ENCODE measurements at places on chromosomes 6 and 20.

GRCh38 chr20:14751191-14751590 lies 413.8 kb upstream of the FLRT3 start:
- H3K27me3 ChIP-seq = no peaks in the 10 kb centered on the region
- H3K27ac ChIP-seq = no peak overlapping the region
- no peaks in the 10 kb centered on the region for H3K4me1 ChIP-seq
- no peak for DNase-seq
- no peak overlapping the region for H3K4me3 ChIP-seq

- H3K4me1 ChIP-seq = no peaks in the 10 kb centered on the region
- no peaks in the 10 kb centered on the region for H3K36me3 ChIP-seq
- no peak overlapping the region for H3K27ac ChIP-seq
- DNase-seq = no peak
- H3K4me3 ChIP-seq = no peak overlapping the region
- H3K27me3 ChIP-seq = no peaks in the 10 kb centered on the region
Observed at GRCh38 chr6:8655670-8656454, 220.5 kb upstream of the SLC35B3 start.

DNA sequence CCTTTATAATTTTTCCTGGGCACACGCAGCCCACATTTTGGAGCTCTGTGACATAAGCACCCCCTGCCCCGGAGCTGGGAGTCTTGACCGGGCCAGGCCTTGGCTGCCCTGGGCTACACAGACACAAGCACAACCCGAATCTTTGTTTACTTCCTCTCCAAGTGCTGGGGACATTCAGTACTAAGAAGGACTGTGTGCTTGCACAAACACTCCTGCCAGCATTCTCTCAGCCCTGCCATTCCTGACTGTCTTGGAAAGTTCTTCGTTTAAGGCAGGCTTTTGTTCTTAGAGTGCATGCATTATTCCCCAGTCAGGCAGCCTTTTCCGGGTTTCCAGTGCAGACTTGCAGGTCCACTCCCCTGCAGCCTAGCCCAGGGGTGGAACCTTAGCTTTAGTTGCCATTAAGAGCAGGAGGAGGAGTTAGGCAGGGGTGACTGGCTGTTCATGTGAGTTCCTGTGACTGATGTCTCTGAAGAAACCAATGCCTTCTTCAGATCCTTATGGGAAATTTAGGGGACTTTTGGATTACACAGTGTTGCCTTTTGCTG lies 28.6 kb downstream of the FOXO3 start:
- peaks cover 34% of the 10 kb centered on the region for H3K4me1 ChIP-seq
- peak overlapping the region; percentile 18 for H3K4me3 ChIP-seq
- no peaks in the 10 kb centered on the region for H3K36me3 ChIP-seq
- H3K27ac ChIP-seq = peak overlapping the region; percentile 83
- peak; percentile 86 for DNase-seq

- H3K27me3 ChIP-seq = no peaks in the 10 kb centered on the region
- H3K27ac ChIP-seq = no peak overlapping the region
- no peaks in the 10 kb centered on the region for H3K4me1 ChIP-seq
- no peak overlapping the region for H3K4me3 ChIP-seq
- H3K36me3 ChIP-seq = no peaks in the 10 kb centered on the region
Observed at GRCh38 chr6:101689695-101690094, 296.2 kb downstream of the GRIK2 start.

- no peaks in the 10 kb centered on the region for H3K27me3 ChIP-seq
- H3K36me3 ChIP-seq = no peaks in the 10 kb centered on the region
- DNase-seq = no peak
- no peak overlapping the region for H3K4me3 ChIP-seq
Observed at GRCh38 chr6:72500669-72501068, 121.2 kb upstream of the KCNQ5 start.

- peaks cover 28% of the 10 kb centered on the region for H3K4me1 ChIP-seq
- peak within 1 kb of the TSS; percentile 24 for H3K27ac ChIP-seq
- no peaks in the 10 kb centered on the region for H3K27me3 ChIP-seq
Observed at GRCh38 chr6:43075670-43076463, at the start of gene PTK7. TSS of gene PTK7 (plus strand) at chr6:43076314. CDS start at chr6:43076489, 175 bp downstream.

DNA sequence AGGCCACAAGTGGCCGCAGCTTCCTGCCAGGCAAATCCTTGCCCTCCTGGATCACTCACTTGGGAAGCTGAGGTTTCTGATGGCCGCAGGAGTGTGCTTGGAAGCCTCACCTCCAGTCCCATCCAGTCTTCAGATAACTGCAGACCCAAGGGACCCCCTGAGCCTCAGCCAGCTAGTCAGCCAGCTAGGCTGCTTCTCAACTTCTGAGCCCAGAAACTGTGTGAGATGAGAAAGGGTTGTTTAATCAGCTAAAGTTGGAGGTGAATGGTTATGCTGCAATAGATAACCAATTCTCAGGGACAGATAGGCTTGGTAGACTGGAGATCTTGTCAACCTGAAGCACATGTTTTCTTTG lies 96.9 kb downstream of the THBS2 start:
- no peaks in the 10 kb centered on the region for H3K4me1 ChIP-seq
- H3K27ac ChIP-seq = no peak overlapping the region
- H3K4me3 ChIP-seq = no peak overlapping the region
- DNase-seq = no peak

- peak within 1 kb of the TSS; percentile 97 for H3K27ac ChIP-seq
- H3K4me3 ChIP-seq = peak within 1 kb of the TSS; percentile 74
- peak; percentile 93 for DNase-seq
- peaks cover 19% of the 10 kb centered on the region for H3K4me1 ChIP-seq
Observed at GRCh38 chr20:63520504-63520933, at the start of gene PPDPF. TSS of gene PPDPF (plus strand) at chr20:63520765. CDS start at chr20:63521309, 544 bp downstream.

DNA sequence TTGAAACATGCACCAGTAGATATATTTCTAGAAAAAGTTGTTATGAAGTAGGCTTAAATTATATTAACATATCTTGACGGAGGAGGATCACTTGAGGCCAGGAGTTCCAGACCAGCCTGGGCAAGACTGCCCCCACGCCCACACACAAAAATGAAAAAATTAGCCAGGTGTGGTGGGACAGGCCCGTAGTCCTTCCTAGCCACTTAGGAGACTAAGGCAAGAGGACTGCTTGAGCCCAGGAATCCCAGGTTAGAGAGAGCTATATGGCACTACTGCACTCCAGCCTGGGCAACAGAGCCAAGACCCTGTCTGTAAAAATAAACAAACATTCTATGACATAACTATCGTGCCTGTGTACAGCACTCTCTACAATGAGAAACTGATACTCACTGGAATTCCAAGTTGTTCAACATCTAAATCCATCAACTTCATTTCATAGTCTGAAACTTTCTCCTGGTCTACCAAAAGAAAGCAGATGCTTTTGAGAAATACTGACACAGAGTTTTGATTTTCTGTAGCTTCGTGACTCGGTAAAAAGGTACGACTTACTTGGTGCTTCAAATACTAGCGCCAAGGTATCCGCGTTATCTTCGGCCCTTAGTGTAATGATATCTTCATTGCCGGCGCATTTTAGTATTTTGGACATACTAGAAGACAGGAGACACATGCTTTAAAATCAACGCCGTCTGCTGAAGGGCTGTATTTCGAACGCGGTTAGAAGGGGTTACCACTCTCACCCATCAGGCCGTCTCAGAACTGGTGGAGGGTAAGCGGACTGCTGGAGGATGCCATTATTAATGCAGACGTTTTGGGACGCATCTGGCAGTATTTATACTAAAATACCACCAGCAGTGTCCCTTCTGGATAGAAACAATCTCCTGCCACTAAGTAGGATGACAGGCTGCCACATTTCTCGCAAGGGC lies 1.3 kb downstream of the PCNA start:
- peak; percentile 11 for DNase-seq
- peaks cover 27% of the 10 kb centered on the region for H3K36me3 ChIP-seq
- H3K4me1 ChIP-seq = peaks cover 20% of the 10 kb centered on the region
- peak overlapping the region; percentile 42 for H3K27ac ChIP-seq

DNA sequence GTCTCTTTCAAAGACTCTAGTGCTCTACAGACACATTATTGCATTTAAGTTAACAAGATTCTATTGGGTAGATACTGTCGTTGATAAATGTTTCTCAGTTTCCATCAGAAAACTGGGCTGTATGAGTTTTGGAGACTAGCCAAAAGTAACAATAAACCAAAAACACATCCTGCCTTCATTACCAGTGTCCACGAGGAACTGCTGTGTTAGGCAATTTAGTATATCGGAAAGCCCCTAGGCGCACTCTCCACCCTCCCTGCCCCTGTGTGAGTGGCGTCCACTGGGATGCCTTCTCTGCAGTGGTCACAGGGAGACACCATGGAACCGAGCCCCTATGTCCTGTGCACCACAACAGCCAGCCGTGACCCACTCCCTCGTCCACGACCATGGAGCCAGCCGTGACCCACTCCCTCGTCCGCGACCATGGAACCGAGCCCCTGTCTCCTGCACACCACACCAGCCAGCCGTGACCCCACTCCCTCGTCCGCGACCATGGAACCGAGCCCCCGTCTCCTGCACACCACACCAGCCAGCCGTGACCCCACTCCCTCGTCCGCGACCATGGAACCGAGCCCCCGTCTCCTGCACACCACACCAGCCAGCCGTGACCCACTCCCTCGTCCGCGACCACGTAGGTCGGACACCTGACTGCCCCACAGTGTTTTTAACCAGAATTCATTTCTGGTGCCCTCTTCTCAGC lies 35.3 kb downstream of the DLL1 start:
- no peaks in the 10 kb centered on the region for H3K36me3 ChIP-seq
- H3K27ac ChIP-seq = no peak overlapping the region
- H3K27me3 ChIP-seq = no peaks in the 10 kb centered on the region

DNA sequence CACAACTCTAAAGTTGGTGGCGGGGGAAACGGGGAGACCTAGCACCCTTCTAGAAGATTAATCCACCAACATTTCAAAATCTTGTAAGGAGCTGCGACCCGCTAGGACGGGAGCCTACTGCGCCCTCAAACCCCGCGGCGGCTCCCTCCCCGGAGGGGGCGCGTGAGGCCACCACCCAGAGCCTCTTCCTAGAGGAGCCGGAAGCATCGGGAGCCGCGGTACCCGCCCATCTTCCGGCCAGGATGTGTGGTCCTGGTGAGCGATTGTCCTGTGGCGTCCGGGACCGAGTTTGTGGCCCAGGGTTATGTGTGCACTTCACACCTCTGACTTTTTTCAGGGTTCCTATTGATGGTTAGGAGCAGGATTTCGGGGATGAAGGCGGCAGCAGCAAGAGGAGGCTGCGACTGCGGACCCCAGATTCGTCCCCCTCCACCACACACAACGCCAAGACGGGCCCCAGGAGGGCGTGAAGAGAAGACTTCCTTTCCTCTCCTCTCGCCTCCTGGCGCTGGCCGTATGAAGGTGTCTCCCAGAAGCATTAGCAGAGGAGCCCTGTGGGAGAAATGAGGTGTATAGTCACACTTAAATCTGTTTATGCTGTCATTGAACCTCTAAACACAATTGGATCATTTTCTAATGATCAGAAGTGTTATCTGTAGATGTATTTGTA lies 10.7 kb downstream of the ZNF165 start:
- H3K27ac ChIP-seq = no peak overlapping the region
- H3K4me3 ChIP-seq = no peak overlapping the region
- no peak for DNase-seq
- no peaks in the 10 kb centered on the region for H3K4me1 ChIP-seq
- H3K27me3 ChIP-seq = no peaks in the 10 kb centered on the region

- H3K4me1 ChIP-seq = peaks cover 17% of the 10 kb centered on the region
- H3K27me3 ChIP-seq = no peaks in the 10 kb centered on the region
- H3K4me3 ChIP-seq = no peak overlapping the region
Observed at GRCh38 chr6:25498505-25498904, 153.5 kb upstream of the SCGN start.

DNA sequence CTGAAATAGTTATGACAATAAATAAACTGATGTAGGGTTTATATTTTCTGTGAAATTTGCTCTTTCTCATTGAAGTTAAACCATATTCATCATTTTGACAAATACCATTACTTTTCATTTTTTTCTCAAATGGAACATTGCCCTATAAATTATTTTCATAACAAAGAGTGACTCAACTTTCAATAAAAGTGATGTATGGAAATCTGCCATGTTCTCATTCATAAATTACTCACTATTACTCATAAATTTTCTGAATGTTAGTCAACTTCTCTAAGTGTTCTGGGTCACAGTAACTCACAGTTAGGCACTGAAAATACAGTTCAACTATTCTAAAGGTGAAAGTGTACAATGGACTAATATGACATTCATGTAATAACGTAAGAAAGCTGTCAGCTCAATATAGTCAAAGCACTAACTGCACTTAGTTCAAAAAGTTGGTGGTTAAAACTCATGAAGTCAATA lies 19.0 kb upstream of the STX11 start:
- no peaks in the 10 kb centered on the region for H3K36me3 ChIP-seq
- no peaks in the 10 kb centered on the region for H3K27me3 ChIP-seq
- H3K4me1 ChIP-seq = no peaks in the 10 kb centered on the region
- no peak overlapping the region for H3K4me3 ChIP-seq

- H3K27ac ChIP-seq = no peak overlapping the region
- no peaks in the 10 kb centered on the region for H3K27me3 ChIP-seq
- no peak overlapping the region for H3K4me3 ChIP-seq
- H3K4me1 ChIP-seq = peaks cover 15% of the 10 kb centered on the region
Observed at GRCh38 chr6:162448294-162448693, 279.3 kb downstream of the PRKN start.

DNA sequence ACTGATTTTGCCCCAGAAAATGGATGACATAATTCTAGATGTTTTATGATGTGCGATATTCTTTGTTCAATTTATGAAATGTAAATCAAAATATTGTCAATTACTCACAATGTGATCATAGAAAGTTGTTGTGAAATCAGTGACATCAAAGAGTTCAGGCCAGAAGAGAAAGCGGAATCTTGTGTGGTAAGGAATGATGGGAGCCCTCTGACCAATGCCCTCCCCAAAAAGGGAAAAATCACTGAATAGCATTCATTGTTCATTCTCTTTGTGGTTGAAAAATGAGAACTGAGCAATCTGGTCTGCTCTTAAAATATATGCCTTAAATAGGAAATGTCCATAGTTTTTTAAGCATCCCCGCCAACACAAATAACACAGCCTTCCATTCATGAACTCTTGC lies 247.1 kb upstream of the GRIK2 start:
- no peaks in the 10 kb centered on the region for H3K27me3 ChIP-seq
- peaks cover 17% of the 10 kb centered on the region for H3K4me1 ChIP-seq
- H3K4me3 ChIP-seq = no peak overlapping the region

- no peak overlapping the region for H3K4me3 ChIP-seq
- DNase-seq = no peak
- peaks cover 8% of the 10 kb centered on the region for H3K4me1 ChIP-seq
- no peak overlapping the region for H3K27ac ChIP-seq
Observed at GRCh38 chr6:144953552-144954240, 668.6 kb downstream of the UTRN start.

GRCh38 chr20:25049261-25050060 lies 8.5 kb downstream of the ACSS1 start:
- no peak overlapping the region for H3K27ac ChIP-seq
- H3K4me1 ChIP-seq = no peaks in the 10 kb centered on the region
- H3K27me3 ChIP-seq = peaks cover 19% of the 10 kb centered on the region
- H3K36me3 ChIP-seq = no peaks in the 10 kb centered on the region
- no peak overlapping the region for H3K4me3 ChIP-seq
